ENCODE measurements at places on chromosomes 11 and 22.

DNA sequence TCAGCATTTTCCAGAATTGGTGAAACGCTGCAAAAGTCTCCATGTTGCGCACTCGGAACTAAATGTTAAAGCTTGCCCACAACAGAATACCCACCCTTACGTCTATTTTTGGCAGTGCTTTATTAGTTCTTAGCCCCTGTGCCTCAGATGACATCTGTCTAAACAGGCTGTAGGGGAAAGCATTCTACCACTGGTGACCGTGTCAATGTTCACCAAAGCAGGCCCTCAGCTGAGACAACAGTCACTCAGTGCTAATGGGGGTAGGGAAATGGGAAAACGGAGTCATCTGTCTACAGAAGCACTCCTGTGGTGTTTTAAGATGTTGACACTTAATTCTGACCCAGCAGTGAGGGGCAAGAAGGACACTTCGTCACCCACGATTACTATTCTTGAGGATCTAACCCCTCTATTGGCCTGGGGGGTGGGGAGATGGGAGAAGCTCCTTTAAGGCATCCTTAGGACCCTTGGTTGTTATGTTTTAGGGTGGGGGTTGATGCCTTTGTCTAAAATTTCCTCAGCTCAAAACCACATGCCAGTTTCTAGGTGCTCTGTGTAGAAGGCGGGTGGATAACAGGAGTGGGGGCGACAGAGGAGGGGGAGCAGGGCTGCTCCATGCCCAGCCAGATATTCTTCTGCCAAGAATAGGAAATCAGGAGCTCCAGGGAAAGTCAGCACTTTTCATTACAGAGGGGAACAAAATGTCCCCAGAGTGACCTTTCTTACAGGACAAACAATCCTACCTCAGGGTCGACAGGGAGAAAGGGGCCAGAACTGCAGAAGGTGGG, 15.6 kb upstream of the MFRP start:
- DNase-seq, result no peak

- no peak for DNase-seq
Measured at GRCh38 chr11:41578421-41579051, 119.1 kb upstream of the LRRC4C start.

GRCh38 chr11:60935676-60936442, 11.6 kb downstream of the TMEM132A start:
- no peak for DNase-seq

DNA sequence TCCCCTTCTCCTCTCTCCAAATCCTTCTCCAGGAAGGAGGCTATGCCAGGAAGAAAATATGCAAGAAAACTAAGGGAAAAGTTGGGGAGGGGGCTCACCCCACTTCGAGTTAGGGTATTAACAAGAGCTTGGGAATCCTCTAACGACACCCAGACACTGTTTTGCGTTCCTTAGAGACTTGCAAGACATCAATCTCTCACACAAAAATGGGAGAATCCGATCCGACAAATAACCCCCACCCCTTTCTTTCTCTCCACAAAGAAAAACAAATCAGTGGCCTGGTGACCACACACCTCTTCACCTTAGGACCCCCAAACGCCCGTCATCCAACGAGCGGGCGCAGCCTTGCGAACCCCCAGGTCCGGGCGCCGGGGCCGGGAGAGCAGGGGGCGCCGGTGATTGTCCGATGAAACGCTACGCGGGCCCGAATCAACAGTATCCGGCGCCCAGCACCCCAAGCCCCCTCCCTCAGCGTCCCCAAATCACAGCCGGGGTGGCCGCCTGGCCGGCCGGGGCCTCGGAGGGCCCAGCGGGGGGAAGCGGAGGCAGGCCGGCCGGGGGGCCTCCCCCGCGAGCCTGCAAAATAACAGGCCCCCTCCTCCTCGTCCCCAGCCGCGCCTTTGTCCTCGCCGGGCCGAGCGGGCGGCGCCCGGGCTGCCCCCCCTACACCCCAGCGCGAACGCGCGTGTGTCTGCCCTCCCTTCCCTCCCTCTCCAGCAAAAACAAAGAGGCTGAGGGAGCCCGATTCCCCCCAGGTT, 690 bp downstream of the CSNK1E start:
- no peak for DNase-seq

- no peak for DNase-seq
Measured at GRCh38 chr22:37633089-37633624, 6.3 kb upstream of the SH3BP1 start.

DNA sequence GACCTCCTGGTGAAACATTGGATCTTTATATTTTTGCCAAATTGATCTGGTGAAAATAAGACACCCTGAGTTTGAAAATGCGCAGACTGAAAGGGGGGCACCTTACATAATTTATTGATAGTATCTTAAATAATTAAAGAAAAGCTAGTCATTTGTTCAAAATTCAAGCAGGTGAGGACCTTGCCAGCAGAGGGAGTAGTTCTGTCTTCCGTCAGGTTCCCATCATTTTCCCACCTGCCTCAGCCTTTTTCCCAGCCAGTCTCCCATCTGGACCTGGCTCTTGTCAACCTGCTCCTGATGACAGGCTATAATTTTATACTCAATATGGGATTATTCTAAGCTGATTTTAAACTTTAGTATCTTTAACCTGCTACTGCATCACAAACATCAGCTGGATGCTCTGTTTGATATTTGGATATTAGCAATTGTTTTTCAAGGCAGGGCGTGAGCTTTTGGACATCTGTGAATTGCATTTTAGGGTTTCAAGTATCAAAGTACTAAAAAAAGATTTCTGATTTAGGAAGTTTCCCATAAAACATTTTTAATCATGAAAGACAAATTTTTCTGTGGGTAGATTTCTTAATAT, 132.0 kb downstream of the ELP4 start:
- no peak for DNase-seq

DNA sequence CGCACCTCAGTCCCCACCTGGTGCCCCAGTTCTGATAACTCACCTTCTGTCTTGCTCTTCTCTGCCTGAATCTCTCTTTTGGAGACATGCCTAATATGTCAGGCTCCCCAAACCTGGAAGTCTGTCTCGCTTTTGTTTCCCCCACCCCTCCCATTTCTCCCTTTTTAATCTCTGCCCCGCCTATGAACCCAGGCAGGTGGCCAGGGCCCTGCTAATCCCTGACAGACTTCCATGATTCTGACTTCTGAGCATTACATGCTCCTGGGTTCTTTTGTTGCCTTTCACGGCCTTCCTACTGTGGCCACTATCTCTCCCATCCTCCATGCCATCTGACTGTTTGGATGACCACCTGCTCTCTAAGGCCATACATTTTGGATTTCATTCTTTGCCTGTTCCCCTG, 1120.9 kb upstream of the CCDC90B start:
- no peak for DNase-seq

- no peak for DNase-seq
Measured at GRCh38 chr22:46587492-46588278, 32.5 kb upstream of the GRAMD4 start.
